ENCODE measurements at places on chromosomes 4 and X.

GRCh38 chr4:73086095-73086868, 16.8 kb upstream of the COX18 start:
- no peak for DNase-seq

DNA sequence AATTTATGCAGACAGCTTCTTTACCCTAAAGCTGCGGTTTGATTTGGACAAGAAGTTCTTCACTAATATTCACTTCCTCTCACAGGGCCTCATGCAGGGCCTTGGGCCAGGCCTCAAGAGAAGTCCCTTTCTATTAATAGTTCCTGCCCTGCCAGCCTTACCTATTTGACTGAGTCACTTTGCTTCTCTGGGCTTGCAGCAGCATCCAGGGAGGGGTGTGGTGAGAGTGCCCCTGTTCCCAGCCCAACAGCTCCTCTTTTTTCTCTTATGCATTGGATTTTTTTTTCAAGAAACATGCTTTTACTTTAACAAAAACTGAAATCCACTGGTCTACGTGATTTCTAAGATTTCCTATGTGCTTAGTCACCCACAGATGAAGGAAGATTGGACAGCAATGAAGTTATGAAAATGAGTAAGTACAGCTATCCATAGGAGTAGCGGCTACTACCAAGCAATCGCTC, 26.7 kb downstream of the FAM156B start:
- no peak for DNase-seq

DNA sequence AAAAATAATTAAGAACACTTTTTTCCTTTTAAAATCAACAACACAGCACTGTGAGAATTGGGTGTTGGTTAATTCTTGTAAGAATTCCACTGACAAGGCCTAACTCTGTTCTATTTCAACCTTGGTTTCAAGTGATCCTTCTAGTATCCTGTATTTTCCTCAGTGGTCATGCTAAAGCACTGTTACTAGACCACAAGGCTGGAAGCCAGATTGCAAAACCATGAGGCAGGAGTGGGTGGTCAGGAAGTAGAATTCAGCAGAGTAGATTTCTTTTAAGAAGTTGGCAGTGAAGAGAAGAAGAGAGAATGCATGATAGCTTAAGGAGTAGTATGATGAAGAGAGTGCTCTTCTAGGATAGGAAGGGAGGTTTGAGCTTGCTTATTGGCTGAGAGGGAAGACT, 71.6 kb upstream of the LEF1 start:
- no peak for DNase-seq

GRCh38 chrX:15834827-15835595, 19.6 kb downstream of the AP1S2 start:
- no peak for DNase-seq

DNA sequence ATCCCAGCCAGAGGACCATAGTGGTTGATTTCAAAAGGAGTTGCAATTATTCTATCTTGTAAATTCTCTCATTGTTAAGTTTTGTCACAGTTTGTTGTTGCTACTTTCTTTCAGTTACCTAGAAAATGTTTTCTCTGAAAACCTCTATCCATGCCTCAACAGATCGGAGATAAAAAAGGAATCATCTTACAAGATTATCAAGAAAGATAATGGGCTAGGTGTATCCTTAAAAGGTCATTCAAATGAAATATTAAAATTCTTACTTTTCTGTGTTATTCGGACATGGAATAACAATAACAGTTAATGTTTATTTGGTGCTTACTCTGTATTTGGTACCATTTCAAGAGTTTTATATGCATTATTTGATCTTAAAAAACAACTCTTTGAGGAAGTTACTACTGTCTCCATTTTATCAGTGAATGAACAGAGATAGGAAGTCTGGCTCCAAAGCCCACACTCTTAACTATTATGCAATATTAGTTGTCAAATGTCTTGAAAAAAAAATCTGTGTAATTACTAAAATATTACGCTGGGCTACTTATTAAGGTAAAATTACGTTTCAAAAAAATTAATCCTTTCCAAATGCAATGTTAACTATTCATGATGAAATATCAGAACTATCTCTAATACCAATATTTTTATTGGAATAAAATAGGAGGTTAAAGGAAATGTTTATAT, 97.5 kb downstream of the SNCA start:
- no peak for DNase-seq

- DNase-seq, result no peak
Observed at GRCh38 chr4:55183926-55184599, 58.7 kb upstream of the KDR start.

GRCh38 chr4:166577639-166578038, 656.7 kb downstream of the SPOCK3 start:
- DNase-seq, result no peak

GRCh38 chr4:56466910-56467283, 520 bp upstream of the SRP72 start:
- DNase-seq, result no peak

Measured in stimulated activated CD4-positive, alpha-beta T cell treated with anti-CD3 and anti-CD28 coated beads, Interleukin-4, amount 100 ng/mL, for 4 hours (primary cell).